ENCODE measurements at places on chromosomes 16 and 17.

DNA sequence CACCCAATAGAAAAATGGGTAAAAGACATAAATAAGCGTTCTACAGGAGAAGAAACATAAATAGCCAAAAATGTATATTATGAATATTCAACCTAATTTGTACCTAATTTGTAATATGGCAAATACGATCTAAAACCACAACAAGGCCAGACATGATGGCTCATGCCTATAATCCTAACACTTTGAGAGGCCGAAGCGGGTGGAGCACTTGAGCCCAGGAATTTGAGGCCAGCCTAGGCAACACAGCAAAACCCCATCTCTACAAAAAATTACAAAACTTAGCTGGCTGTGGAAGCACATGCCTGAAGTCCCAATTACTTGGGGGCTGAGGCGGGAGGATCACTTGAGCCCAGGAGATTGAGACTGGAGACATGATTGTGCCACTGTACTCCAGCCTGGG lies 30.1 kb downstream of the CRLF3 start:
- DNase-seq = no peak

DNA sequence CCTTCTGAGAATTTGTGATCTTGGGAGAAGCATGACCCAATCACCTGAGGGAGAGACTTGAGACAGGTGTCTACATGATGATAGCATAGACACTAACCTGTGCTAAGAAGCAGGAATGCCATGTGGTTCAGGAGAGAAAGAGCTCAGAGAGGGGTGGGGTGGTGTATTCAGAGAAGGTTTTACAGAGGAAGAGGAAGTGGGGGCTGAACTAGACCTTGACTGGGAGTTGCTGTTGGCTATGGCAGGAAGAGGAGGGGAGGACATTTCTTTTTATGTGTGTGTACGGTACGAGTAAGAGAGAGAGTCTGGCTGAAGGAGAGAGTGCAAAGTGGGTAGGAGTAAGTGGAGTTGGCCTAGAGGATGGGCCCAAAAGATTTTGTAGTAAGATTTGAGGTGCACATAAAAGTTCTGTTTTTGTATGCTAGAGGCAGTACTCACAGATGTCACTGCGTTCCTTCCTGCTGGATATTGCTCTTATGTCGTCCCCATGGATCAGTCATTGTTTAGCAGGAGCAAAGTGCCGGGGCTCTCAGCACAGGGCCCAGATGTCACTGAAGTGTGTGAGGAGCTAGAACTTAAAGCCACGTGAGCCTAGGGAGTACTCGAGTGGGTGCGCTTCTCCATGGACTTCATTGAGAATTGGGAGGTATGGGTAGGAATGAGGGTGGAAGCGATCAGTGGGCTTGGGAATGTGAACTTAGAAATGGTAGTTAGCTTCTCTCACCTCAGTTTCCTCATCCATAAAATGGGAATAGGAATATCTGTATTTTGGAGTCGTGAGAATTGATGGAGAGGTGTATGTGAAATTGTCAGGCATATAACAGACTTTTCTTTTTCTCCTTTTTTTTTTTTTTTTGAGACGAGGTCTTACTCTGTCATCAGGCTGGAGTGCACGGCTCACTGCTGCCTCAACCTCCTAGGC lies 22.1 kb downstream of the SLC7A6 start:
- DNase-seq = no peak

- no peak for DNase-seq
These were observed 41.2 kb downstream of the MEAK7 start for GRCh38 chr16:84463221-84463620.

- DNase-seq = no peak
These were observed 65.4 kb upstream of the ZFHX3 start for GRCh38 chr16:73113336-73113735.

GRCh38 chr17:13544292-13544691 lies 57.4 kb downstream of the HS3ST3A1 start:
- DNase-seq = no peak

GRCh38 chr17:58421711-58422110 lies 4.4 kb upstream of the RNF43 start:
- no peak for DNase-seq

- no peak for DNase-seq
These were observed 13.4 kb upstream of the ZFPM1 start for GRCh38 chr16:88439706-88440105.

DNA sequence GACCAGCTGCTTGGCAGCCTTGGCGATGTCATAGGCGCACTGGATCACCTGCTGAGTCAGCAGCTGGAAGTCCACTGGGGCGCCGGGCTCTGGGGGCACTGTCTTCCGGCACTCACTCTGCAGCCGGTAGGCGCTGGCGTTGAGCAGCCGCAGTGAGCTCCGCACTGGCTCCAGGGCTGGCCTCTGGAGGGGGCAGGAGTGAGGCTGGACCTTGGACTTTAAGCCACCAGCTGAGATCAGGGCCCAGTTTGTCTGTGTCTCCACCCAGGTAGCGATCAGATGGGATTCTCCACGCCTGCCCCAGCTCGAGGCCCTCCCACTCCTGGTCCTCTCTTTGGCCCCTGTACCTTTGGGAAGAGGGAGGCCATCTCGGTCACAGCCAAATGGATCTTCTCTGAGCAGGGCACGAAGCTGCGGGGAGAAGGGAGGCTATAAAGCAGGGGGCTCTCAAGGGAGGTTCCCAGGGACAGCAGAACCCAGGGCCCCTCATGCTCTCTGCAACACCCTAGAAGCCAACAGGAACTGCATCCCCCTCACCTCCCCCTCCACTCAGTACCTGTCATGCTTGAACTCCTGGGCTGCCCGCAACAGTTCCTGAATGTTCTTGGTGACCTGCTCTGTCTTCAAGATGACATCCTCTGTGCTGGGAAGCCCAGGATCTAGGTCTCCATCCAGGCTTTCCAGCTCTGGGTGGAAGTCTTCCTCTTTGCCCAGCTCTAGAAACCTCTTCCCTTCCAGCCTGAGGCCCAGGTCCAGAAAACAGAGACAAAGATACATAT lies 6.4 kb downstream of the TP53I13 start:
- no peak for DNase-seq

DNA sequence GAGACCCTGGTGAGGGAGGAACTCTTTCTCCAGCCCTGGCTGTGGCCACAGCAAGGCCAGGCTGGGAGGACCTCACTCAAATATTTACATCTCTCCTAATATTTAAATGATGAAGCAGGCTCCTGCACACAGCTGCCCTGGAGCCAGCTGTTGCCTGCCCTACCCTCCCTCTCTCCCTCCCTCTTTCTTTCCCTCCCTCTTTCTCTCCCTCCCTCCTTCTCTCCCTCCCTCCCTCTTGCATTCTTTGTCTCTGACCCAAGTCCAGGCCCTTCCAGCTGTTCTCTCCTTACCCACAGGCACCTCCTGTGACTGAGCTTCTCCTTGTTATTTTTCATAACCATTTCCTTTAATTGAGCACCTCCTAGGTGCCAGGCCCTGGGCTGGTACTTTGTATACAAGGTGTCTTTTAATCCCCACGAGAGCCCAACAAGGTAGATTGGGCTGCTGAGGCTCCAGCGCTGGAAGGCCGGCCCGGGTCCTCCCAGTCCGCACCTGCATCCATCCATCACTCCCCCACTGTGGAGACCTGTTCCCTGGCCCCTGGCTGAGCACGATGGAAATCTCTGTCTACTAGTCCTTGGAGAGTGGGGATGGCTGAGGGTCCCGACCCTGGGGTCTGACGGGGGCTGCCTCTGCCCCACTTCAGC lies 242.3 kb downstream of the SEC14L1 start:
- DNase-seq = no peak

GRCh38 chr17:7818746-7819645 lies 15.0 kb upstream of the KDM6B start:
- no peak for DNase-seq

DNA sequence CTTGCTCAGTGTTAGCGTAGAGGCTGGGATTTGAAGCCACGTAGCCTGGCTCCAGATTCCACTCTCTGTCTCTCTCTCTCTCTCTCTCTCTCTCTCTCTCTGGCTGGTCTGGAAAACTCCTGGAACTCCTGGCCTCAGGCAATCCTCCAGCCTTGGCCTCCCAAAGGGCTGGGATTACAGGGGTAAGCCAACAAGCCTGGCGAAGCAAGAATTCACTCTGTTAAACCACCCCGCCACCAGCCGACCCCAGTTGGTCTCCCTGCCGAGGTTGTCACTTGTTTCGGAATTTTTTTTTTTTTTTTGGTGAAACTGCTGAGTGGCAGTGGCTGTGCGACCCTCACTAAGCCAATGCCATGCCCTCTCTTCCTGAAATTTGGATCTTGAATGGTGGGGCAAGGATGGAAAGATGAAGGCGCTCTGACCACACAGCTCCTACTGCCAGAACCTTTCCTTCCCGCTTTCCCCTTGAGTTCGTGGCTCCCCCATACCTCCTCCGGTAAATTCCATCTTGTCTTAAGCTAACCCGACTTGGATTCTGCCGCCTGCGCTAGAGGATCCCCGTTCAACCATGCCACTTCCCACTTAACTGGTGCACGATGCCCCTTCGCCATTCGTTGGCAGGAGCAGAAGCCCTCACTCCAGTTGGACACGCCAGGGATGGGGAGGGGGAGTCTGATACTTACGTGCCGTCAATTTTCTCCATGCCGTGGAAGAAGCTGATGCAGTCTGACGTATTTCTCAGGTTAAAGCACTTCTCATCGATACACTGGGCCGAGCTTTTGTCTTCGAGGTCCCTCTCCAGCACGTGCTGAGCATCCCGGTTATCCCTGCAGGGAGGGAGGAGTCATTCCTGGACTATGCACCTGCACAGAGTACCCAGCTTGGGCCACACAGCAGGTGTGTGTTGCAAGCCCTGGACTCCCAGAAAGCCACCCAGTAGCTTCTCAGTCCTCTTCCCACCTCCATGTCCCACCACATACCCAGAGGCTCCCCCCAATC lies 13.1 kb downstream of the TEKT5 start:
- no peak for DNase-seq

DNA sequence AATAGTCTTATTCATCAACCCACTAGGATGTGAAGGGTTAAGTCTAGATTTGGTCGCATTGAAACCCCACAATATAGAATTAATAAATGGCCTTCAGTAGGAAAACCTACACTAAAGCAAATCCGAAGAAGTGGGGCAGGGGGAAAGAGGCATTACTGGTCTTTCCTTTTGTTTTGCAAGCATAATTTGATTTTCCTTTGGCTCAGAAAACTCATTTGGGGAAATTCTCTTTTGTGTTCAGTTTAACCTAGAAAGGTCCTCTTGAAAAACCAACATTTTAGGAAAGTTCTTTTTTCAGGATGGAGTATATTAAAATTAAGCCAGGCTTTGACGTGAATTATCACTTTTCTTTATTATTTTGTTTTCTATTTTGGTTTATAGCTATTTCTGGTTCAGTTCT lies 31.7 kb downstream of the ERCC4 start:
- no peak for DNase-seq

DNA sequence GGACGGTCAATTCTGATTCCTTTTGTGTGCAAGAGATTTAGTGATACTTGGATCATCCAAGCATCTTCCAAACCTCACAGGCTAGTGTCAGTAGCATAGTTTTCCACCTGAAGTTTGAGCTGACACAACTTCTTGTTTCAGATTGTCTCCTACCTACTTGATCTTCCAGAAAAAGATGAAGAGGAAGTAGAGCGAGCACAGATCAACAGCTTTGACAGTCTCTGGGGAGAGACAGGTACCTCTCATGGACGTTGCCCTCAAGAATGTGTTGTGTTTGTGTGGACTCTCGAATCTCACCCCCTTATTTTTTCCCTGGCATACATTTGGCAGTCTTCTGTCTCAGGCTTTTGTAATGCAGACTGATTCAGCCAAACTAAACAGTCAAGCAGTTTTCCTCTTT lies 47.4 kb downstream of the CYB561 start:
- DNase-seq = no peak

DNA sequence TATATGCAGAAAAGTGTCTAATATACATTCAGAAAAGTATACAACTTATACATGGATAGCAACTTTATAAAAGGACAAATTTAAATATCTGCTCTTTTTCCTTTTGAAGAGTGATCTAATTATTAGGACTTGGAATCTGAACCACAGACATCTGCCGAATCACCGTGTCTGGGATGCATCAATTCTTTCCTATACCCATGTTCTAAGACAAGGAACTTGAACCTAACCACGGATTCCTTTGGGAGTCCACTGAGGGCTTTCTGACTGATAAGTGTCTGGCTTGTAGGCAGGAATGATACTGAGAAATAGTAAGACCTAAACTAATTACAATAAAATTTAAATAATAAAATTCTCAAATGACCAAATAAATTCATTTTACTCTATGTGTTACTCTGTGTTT lies 54.2 kb downstream of the NDEL1 start:
- DNase-seq = no peak

GRCh38 chr16:89907055-89907814 lies 11.4 kb upstream of the MC1R start:
- no peak for DNase-seq

GRCh38 chr16:28923652-28924398 lies 1.2 kb downstream of the RABEP2 start:
- no peak for DNase-seq

DNA sequence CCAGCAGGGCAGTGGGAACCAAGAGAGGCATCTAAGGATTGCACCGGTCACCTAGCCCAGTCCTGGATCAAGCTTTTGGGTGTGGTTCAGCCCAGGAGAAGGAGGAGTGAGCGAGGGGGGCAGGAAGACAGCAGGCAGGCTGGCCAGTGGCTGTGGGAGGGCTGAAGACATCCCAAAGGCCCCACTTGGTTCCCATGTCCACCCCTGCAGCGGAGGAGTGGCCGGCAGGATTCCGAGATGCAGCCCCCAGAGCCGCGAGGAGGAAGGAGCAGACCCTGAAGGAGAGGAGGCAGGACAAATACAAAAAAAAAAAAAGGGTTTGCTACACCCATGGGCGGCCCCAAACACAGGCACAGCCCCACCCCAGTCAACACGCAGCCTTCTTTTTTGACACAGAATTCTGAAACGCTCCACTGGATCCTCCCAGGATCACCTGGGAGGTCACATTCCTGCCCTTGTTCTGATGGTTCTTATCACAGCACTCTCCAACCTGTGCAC lies 1.1 kb upstream of the SLC47A2 start:
- no peak for DNase-seq

DNA sequence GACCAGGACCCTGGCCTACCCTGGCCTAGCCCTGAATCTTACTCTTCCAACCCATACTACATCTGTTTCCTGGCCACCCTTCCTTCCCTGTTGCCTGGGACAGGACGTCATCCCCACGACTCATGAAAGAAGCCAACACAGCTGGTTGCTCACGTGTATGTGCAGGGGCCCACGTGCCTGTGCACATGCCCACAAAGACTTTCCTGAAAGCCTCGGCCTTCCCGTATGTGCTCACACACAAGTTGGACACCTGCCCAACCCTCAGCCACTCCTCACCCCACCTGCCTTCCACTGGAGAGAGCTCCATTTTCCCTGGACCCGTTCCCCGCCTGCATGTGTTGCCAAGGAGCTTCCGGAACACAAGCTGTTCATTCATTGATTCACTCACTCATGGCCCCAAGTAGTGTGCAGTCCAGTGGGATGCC lies 7.0 kb downstream of the PLXDC1 start:
- DNase-seq = no peak
